Stimulated activated CD4-positive, alpha-beta T cell treated with anti-CD3 and anti-CD28 coated beads, TNF-alpha, amount 100 ng/mL, for 1 hour (primary cell): ENCODE measurements at places on chromosomes 16 and 17.
A peak's percentile ranks its signal among the peaks of the same experiment; 100 is the strongest.

DNA sequence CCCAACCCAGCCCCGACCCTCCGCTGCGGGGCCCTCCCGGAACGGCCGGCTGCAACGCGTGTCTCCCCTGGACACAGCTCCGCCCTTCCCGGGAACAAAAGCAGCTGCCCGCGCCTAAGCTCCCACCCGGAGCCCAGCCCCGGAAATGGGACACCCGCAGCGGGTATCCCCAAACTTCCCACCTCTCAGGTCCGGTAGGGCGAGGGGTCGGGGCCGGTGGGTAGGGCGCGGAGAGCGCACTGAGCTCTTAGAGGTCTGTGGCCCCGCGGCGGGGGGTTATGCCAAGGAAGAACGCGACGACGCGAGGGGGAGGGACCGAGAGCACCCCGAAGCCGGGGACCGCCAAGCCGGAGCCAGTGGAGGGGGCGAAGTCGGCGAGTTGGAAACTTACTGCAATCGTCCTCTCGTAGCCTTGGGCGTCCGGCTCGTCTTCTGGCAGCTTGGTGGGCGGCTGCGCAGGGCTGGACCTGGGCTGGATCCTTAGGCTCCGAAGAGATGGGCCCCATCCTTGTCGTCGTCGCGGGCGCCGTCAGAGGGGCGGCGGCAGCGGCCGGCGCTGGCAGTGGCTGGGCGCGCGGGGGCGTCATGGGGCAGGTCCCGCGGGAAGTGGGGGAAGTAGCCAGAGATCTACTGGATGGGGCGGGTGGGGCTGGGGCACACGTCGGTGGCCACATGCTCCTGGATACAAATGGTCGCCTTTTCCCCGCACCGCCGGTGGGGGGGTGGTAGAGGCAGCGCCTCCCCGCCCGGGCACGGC lies 6.9 kb downstream of the USP6 start:
- DNase-seq: no peak

DNA sequence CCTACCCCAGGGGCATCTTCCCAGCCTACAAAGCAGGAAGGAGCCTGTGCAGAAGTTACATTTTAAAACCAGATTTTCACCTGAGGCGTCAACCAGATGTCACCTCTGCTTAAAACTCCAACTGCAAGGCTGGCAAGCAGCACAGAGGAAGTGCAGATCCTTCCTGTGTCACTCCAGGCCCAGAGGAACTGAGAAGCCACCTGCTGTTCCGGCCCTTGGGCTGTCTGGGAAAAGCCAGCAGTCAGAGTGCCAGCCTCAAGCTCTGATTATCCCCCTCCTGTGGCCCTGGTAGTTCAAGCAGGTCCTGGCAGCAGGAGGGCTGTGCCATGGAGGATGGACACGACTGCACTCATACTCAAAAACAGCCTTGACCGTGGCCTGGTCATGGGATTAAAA lies 10.2 kb downstream of the POLR2C start:
- no peak for DNase-seq

- no peak for DNase-seq
These were observed 19.5 kb upstream of the RBFOX1 start for GRCh38 chr16:7313170-7313569.

- DNase-seq: no peak
These were observed at the start of gene TVP23A for GRCh38 chr16:10817963-10818941. TVP23A (minus strand) TSS chr16:10818794; CDS start chr16:10818493, 301 bp downstream.

- DNase-seq: no peak
These were observed 37.7 kb downstream of the NLRC5 start for GRCh38 chr16:57027067-57027466.

DNA sequence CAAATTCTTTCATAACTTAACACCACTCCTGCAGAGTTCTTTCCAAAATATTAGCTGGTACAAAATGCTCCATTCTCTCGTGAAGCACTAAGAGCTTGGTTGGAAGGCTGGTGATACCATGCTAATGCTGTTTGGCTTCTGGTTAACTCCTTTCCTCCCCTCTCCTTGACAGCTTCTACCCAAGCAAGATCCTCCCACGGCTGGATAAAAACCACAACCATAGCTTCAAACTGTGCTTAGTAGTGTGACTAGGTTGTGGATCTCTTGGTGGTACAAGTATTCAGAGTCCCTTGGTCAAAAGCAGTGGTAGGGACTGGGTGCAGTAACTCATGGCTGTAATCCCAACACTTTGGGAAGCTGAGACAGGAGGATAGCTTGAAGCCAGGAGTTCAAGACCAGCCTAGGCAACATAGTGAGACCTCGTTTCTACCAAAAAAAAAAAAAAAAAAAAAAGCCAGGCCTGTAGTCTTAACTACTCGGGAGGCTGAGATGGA lies 2.3 kb downstream of the PHAF1 start:
- no peak for DNase-seq

- no peak for DNase-seq
These were observed 43.5 kb downstream of the ST3GAL2 start for GRCh38 chr16:70395345-70395901.

DNA sequence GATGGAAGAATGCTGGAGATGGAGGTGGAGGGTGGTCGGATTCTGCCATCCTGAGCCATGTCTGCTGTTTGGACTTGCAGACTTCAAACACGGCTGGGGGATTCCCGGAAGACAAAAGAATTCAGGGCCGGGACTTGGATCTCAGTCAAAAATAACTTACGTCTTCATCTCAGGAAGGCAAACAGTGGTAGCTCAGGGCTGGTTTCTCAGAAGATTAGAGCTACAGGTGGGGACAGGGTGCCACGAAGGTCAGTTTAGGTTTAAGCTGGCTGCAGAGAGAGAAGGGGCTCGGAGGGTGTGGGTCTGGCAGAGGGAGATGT lies 4.3 kb upstream of the RHBDL3 start:
- no peak for DNase-seq

DNA sequence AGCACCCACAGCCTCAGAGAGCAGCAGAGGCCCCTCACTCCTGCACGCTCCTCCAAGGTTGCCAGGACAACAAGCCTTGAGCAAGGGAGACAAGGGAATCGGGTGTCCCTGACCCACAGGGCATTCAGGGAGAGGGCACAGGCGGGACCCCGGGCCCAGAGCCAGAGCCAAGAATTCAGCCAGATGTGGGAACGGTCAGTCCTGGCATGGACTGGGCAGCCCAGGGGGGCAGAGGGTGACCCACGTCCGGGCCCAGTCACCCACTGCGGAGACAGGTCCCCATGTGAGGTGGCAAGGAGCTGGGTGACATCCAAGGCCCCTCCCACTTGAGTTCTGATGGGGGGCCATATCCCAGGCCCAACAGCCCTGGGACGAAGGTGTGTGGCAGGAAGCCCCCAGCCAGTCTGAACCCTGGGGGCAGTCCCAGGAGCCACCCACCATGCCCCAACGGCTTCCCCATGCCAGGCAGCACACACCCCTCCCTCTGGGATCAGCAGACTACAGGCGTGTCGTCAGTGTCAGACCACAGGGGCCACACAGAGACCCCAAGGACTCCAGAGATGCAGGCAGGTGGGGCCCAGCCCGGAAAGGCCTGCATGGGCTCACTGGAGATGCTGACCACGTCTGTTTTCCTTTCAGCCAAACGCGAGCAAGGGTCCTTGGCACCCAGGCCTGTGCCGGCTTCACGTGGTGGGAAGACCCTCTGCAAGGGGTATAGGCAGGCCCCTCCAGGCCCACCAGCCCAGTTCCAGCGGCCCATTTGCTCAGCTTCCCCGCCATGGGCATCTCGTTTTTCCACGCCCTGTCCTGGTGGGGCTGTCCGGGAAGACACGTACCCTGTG lies 23.0 kb downstream of the USP6 start:
- no peak for DNase-seq

GRCh38 chr17:52048137-52048898 lies 110.2 kb downstream of the CA10 start:
- no peak for DNase-seq

DNA sequence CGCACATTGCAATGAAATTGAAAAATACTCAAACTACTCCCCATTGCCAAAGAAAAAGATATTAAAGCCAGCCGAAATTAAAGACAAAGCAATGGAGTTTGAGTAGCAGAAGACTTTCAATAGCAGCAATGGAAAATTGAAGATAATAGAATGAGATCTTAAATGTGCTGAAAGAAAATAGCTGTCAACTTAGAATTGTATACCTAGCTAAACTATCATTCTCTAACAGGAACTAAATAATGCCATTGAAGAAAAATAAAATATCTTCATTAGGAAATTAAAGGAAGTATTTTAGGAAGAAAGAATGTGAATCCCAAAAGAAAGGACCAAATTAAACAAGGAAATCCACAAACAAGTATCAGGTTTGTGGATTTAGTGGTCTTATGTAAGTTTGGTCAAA lies 165.6 kb downstream of the USP31 start:
- DNase-seq: no peak

DNA sequence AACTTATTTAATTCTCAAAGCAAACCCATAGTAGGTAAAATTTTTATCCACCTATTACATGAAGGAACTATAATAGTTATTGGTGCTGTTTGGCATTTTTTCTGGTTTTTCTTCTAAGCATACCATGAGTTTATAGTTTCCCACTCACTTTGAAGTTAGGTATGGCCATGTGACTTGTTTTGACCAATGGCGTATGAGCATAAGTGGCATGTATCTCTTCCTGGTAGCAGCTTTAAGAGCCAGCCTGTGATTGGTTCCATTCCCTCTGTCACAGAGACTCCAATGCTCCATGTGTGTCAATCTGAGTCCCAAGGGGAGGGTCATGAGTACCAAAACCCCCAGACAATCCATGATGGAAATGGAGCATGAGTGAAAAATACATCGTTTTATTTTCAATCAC lies 282.9 kb upstream of the N4BP1 start:
- no peak for DNase-seq

- DNase-seq: no peak
These were observed 74.0 kb upstream of the HLF start for GRCh38 chr17:55190748-55191147.

DNA sequence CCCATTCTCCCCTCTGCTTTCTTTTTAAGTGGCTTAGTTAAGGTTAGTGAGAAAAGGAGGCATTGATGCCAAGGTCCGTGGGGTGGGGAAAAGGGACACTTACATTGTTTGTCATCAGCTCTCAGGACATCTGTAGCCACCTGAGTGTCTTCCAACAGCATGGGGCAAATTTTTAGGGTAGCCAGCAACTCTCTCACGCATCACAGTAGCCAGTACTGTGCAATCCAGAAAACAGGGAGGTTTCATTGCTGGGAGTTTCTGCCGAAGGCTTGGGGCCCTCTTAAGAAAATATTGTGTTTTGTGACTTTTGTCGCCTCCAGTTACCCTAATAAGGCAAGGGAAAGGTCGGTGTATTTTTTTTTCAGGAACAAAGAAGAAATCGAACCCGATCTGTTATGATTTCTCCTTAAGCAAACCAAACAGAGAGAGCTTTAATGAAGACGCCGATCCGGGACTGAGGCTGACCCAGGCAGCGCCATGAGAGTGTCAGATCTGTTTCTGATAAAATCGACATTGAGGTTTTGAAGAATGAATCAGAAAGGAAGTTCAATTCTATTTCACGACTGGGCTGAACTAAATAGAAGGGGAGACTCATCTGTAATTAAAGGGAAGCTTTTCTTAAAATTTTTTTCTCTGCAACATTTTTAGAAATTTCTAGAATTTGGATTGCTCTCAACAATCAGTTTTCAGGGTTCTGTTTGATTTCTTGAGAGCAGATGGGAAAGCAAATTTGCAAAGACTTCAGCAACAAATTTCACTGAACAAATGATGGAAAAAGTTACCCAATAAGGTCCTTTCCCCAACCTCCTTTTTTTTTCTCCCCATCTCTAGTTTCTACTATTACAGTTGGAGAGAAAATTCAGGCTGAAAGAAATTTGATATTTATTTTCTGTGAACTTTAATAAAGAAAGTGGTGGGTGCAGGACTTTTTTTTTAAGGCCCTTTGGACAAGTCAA lies 144.7 kb upstream of the IRX3 start:
- no peak for DNase-seq

GRCh38 chr17:17140590-17140980 lies 65.5 kb downstream of the PLD6 start:
- no peak for DNase-seq

- DNase-seq: no peak
These were observed 7.9 kb downstream of the P2RX5 start for GRCh38 chr17:3688027-3688553.

DNA sequence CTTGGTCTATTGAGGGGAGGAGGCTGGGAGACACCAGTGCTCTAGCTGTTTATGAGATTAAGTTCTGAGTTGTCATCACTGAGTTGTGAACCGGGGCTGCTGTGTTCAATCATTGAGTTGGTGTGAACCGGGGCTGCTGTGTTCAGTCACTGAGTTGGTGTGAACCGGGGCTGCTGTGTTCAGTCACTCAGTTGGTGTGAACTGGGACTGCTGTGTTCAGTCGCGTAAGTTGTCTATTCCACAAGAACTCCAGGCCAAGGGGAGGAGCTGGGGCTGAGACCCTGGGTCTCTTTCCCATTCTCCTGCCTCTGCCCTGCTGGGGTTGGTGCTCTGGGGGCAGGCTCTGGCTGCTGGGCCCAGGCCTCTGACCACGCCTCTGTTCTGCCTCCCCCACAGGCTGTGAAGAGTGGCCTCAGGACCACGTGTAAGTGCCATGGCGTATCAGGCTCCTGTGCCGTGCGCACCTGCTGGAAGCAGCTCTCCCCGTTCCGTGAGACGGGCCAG lies 24.5 kb downstream of the WNT9B start:
- DNase-seq: no peak

GRCh38 chr17:27654654-27655524 lies 23.9 kb downstream of the LGALS9 start:
- DNase-seq: peak; percentile 16

GRCh38 chr17:81473019-81473418 lies 39.6 kb downstream of the ACTG1 start:
- DNase-seq: no peak
